ENCODE measurements at places on chromosomes 1 and 21.
A peak's percentile ranks its signal among the peaks of the same experiment; 100 is the strongest.

DNA sequence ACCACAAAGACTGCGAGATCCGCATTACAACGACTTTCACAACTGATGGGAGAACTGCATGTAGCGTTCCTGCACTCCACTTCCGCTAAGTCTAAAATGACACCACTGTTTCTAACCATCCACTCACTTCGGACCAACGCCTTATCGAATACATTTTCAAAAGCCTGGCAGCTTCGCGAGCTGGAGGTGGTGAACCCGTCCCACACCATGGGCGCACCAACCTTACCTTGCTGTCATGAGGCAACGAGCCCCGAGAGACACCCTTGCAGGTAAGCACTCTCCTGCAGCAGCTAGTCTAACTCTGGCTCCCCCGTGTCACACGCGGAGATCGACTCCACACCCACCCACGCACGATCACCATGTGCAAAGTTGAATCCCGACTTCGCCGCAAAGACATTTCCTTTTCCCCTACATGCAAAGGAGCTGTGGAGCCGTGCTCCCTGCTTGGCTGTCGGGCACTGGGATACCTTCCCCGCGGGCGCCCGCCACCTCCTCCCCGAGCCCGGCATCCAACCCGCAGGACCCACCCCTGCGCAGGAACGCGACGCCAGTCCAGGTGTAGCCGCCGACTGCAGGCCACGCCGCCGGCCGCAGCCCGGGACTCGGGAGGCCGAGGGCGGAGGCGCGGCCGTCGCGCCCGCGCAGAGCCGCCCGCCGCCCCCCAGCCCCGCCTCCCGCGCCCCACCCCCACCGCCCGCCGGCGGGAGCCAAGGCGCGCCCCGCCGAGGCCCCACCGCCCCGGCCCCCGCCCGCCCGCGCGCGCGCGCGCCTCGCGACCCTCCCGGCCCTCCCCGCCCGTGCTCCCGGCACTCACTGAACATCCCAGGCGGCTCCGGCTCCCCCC lies 629 bp downstream of the TAF5L start:
- peak; percentile 34 for ATAC-seq

DNA sequence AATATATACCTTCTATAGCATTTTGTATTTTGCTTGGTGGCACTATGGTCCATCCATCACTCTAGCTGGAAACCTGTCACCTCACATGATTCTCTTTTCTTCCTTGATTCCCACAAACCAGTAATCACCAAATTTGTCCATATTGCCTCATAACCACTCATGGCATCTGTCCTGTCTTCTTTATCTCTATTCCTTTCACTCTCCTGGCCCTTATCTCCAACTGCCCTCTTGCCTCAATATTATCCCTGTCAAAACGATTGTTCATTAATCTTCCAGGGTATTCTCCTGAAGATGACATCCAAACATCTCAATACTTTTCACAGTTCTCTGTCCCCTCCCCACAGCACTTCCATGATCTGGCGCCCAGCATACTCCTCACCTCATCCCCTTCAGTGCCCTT lies 46.1 kb downstream of the WDR64 start:
- ATAC-seq: no peak

- ATAC-seq: no peak
Measured at GRCh38 chr1:204314893-204315658, 44.7 kb downstream of the PLEKHA6 start.

DNA sequence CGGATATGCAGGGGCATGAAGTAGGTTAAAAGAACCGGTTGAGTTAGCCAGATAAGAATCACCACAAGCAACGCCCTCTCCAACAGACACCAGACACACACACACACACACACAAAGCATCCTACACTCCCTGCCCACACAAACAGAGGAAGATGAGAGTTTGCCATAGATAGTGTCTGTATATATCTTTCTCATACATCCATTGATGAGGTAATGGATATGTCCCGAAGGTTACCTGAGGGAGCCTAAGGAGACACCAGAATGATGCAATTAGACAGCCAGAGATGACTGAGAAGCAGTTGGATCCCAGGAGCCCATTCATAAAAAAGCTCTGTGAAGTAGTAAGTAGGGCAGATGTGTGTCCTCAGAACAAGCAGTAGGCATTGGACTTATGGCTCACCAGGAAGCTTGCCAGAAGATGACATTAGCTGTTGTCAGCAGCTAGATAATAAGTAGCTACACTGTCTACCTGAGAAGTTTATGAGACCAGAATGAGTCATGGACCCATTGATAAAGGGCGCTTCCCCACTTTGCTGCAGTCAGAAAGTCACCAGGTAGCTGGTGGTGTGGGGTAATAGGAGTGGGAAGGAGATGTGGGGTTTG lies 247.0 kb downstream of the KCNT2 start:
- no peak for ATAC-seq

DNA sequence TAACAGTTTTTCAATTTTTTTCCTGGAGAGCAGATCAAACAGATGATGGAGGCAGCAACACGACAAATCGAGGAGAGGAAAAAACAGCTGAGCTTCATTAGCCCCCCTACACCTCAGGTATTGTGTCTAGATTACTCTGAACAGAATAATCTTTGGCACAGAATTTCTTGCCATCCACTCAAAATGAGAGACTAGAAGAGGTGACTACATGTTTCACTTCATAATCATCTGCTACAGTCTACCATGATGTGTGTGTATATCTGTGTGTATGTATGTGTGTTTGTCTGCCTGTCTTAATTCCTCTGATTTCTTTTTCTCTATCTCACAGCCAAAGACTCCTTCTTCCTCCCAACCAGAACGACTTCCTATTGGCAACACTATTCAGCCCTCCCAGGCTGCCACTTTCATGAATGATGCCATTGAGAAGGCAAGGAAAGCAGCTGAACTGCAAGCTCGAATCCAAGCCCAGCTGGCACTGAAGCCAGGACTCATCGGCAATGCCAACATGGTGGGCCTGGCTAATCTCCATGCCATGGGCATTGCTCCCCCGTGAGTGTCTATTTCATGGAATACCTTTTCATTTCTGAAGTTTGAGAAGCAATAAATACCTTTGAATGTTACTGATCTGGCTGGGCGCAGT lies 11.4 kb downstream of the PRPF3 start:
- no peak for ATAC-seq

GRCh38 chr1:231020816-231021215 lies 19.2 kb downstream of the FAM89A start:
- ATAC-seq: no peak

DNA sequence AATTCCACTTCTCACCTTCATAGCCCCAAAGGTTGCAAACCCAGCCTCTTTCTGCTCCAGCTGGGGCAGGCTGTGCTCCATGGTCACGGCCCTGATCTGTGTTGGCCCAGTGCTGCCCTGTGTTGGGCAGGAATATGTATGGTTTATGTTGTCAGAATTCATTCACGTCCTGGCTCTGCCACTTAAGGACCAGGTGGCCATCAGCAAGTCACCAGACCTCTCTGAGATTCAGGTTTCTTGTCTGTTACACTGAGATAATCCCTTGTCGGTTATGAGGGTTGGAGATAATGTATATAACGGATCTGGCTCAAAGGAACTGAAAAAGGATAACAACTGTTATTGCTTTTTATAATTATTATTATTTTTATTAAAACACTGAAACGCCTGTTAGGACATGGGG lies 39.1 kb upstream of the SELENON start:
- ATAC-seq: no peak

- ATAC-seq: peak; percentile 63
Measured at GRCh38 chr1:152777510-152778137, 2.7 kb downstream of the LCE1F start.

DNA sequence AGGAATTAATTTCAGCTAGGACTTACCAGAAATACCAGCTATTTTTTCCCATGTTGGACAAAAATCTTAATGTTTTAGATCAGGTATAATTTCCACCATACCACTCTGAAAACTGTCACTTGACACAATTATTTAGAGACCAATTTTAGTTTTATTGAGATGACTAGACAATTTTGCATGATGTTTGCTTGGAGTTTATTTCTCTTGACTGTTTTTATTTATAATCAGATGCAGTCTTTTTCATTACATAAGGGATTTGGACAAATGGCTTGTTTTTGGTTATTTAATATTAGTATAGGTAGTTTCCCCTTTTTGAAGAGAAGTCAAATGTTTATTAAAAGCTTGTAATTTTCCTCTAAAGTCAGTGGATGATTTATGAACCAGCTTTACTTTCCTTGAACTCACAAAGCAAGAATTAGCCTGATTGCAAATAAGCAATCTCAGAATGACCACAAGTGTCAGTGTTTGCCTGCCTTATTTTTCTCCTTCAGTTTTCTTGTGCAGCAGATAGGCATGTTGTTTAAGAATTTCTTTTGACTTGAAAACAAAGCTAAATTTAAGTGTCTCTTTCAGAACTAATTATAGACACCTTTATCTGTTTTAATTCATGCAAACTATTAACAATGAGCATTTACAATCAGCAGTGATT lies 3.8 kb upstream of the B3GALT2 start:
- ATAC-seq: peak; percentile 42

DNA sequence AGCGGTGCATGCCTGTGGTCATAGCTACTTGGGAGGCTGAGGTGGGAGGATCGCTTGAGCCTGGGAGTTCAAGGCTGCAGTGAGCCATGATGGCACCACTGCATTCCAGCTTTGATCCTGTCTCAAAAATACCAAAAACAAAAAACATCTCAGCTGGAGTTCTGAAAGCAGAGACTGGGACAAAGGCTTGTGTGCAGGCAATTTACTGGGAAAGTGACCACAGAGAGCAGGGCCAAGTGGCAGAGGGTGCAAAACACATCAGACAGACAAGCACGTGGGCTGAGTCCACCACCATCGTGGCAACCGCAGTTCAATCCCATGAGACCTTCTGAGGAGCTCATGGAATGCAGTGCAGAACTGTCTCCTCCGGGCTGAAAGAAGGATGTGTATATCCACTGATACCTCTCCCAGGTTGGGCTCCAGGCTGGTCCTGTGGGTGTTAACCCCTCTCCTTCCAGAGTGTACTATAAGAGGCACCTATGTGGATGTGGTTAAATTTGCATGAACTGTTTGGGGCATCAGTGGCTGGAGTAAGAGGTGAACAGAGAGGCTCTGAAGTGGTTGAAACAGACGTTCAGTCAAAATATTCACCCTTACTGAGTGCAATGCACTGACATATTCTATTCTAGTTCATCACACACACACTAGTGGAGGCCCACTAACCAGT lies 10.8 kb downstream of the PIGP start:
- ATAC-seq: no peak

DNA sequence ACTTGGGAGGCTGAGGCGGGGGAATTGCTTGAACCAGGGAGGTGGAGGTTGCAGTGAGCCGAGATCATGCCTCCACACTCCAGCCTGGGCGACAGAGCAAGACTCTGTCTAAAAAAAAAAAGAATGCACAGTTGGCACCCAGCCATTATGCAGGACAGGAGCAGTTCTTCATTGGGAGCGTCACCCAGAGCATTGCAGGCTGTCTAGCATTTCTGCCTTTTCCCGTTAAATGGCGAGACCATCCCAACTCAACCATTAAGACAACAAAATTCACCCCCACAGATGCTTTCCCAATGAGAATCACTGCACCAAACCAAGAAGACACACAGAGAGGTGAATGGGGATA lies 105.8 kb downstream of the EDEM3 start:
- no peak for ATAC-seq

DNA sequence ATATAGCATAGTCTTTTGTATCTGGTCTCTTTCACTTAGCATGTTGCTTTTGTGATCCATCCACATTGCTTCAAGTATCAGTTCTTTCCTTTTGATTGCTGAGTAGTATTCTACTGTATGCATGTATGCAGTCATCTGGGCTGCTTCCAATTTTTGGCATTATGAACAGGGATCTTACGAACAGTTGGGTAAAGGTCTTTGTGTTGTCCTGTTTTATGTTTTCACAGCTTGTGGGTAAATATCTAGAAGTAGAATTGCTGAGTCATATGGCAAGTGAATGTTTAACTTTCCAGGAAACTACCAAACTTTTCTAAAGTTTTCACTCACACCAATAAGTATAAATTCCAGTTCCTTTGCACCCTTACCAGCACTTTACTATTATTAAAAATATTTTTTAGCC lies 60.9 kb downstream of the LHX4 start:
- ATAC-seq: no peak

DNA sequence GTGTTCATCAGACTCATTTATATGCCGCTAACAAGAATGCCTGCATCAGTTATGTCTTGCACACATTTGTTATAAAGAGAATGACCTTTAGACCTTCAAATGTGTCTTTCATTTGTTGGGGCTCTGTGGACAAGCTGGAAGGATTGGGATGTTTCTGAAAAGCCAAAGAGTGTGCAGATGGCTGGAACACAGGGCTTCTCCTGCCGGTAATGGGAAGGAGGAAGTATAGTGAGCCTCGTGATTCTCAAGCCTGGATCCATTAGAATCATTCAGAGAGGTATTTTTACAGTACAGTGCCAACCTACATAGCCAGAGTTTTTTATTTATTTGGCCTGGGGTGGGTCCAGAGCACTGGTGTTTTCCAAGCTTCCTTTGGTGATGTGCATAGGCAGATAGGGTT lies 40.6 kb upstream of the ATP1A1 start:
- ATAC-seq: no peak

- ATAC-seq: peak; percentile 61
Measured at GRCh38 chr1:56376188-56376984, 203.0 kb downstream of the PLPP3 start.

DNA sequence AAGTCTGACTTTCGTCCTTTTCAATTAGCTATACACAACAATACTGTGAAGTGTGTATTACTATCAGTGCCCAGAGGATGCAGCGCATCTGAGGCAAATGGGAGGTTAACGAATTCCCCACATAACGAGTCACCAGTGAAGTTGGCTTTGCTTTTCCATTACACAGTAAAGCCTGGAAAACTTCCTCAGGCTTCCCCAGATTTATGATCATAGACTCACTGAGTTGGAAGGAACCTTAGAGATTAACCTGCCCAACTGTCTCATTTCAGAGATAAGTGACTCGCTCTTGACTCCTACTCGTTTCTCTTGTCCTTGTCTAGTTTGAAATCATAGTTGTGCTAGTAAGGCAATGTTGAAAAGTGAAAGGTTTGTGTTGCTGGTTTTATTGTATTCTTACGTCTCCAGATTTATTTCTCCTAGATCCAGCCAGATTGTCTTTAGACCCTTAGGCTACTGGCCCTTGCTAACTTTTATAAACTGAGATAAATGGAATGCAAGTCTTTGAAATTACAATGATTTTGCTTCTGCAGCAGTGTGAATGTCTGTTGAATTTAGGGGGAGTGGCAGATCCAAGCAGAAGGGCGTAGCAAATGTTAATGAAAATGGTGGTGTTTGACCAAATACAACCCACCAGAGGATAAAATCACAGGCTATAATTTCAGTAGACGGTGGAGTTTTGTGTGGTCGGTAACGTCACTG lies 17.3 kb downstream of the S1PR1 start:
- peak; percentile 74 for ATAC-seq

- no peak for ATAC-seq
Measured at GRCh38 chr1:235702412-235702811, 52.8 kb upstream of the GNG4 start.

- ATAC-seq: no peak
Measured at GRCh38 chr1:10900691-10901090, 104.2 kb upstream of the CASZ1 start.

GRCh38 chr1:10891091-10891490 lies 94.6 kb upstream of the CASZ1 start:
- no peak for ATAC-seq

DNA sequence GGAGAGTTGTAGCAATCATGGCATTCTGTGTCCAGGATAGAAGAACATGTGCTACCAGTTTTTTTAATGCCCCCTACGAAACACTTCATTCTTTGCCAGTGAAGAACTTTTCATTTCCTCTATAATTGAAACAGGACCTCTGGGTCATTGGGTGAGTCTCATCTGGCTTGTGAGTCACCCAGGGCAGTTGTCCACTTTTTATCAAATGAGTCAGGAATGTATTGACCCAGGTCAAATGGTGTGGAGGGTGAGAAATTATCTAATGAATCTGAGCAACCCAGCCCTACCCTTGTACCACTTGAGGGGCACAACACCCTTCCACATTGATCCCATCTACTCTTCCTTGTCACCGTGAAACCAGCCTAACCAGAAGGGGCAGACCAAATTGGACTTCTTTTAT lies 417.3 kb upstream of the PROX1 start:
- ATAC-seq: no peak
